ENCODE measurements at places on chromosomes 6 and 20. TPM values are rescaled to one million over a fixed set of nuclear protein-coding genes. Genes with fewer than 3 reads are reported as not detected.

- no peak for DNase-seq
Measured at GRCh38 chr6:167647306-167647705, 179.4 kb upstream of the AFDN start.

Gene FLRT3
- total RNA-seq = 4.7 TPM

GRCh38 chr6:24125980-24126379 is at the start of gene NRSN1:
Gene NRSN1 (plus strand): TSS chr6:24126215. CDS start chr6:24134328, 8,113 bp downstream.
- DNase-seq = no peak

Gene CLPSL1
- not detected for total RNA-seq

GRCh38 chr20:47816487-47817451 is 31.5 kb upstream of the SULF2 start:
- no peak for DNase-seq

- DNase-seq = peak; percentile 18
Measured at GRCh38 chr6:110476046-110476849, at the start of gene SLC22A16. Gene SLC22A16 (minus strand): TSS chr6:110476613. CDS start chr6:110476574, 39 bp downstream.

Gene CDH26
- 6.6 TPM for total RNA-seq

- DNase-seq = no peak
Measured at GRCh38 chr6:19866173-19866984, 29.2 kb downstream of the ID4 start.

- DNase-seq = no peak
Measured at GRCh38 chr20:17895641-17896171, 72.9 kb downstream of the SNX5 start.

Gene SASH1
- 86.4 TPM for total RNA-seq

DNA sequence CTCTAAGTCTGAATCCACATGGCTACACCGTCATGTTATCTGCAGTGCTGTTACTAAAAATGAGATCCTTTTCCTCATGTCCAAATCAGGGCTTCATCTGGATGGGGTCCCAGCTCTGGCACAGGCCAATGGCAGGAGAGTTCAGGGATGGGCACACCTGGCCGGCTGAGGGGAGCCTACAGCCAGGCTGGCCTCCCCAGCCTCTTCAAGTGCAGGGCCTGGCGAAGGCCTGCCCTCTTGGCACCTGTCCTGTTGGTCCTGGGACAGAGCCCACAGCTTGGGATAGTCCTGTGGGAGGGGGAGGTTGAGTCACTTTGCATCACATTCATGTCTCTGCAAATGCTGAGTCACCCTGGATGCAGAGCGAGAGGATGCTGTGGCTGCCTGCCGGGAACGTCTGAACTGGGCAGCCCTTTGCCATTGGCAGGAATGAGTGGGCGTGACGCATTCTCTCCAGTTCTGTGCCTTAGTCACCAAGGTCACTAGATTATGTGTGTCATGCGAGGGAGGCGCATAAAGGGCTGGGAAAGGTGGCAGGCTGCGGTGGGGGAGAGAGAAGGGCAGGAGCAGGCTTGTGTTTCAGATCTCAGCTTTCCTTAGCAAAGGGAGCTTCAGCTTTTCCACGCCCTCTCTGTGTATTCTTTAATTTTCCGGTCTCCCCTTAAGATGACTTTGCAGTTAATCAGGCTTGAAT is 223.2 kb upstream of the ECI2 start:
- peak; percentile 98 for DNase-seq

Gene LINC00237
- total RNA-seq = not detected

Gene POLR1H
- 31.2 TPM for total RNA-seq

Gene GMPR
- total RNA-seq = 2.0 TPM

- DNase-seq = no peak
Measured at GRCh38 chr6:160996131-160996601, 4.6 kb downstream of the MAP3K4 start.

- DNase-seq = no peak
Measured at GRCh38 chr6:115629415-115629814, 431.3 kb downstream of the FRK start.

DNA sequence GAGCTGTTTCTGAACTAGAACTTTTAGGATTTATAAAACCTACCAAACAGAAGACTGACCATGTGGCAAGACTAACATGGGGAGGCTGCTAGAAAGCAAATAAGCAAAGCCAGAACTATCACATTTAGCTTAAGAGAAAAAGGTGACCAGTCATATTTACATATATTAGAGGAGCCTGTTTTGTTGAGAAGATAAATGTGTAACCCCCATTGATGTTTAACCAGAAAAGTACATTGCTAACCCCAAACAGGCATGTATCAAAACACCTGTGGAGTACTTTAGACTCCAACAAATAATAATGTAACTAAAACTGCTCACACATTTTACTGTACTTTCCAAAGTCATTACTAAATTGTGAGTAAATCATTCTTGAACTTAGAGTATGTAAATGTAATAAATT is 35.0 kb downstream of the AKIRIN2 start:
- no peak for DNase-seq

Gene MKKS
- total RNA-seq = 12.5 TPM

Gene SLC22A1
- total RNA-seq = 1.2 TPM

Gene NDRG3
- 21.1 TPM for total RNA-seq

Gene FAM83D
- 20.4 TPM for total RNA-seq

DNA sequence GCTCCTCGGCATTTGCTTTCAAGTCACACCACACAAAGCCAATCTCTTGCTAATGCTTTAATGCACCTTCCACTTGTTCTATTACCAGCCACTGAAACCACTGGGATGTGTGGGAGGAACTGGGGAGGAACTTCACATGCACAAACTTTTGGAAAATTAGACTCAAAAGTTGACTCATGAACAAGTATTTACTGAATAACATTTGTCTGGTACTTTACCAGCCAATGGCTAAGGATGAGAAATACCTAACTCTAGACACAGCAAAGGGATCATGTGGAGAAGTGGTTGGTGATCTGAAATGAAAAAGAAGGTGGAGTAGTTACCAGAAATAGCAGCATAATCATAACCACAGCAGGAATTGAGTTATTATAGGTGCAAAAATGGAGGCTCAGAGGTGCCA is 554.0 kb upstream of the NOX3 start:
- no peak for DNase-seq

Gene OXT
- total RNA-seq = not detected

Gene FAM110A
- 11.8 TPM for total RNA-seq

DNA sequence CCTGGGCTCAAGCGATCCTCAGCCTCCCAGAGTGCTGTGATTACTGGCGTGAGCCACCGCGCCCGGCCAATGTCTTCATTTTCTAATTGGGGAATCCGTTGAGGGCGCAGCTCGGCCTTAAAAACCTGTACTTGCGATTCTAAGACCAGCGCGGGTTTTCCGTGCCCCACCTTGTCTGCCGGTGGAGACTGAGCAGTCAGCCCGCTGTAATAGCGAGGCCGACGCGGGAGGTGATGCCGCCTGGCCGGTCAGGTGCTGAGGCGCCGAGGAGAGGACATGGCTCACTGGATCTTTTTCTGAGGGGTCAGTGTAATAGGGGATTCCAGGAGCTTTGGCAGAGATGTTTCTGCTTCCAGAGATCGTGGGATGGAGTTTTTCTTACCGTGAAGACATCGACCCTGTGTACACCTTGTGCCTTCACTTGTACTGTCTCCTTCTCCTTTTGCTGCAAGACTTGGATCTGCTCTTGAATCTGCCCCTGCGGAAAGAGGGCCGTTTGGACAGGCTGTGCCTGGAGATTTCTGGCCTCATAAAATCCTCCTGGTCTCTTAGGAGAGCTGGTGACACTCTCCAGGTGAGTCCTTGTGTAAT is 1.5 kb downstream of the TRIM31 start:
- DNase-seq = no peak

GRCh38 chr6:90199900-90200299 is 96.7 kb downstream of the BACH2 start:
- DNase-seq = no peak

Gene FOXC1
- 9.8 TPM for total RNA-seq

Gene STX11
- 5.4 TPM for total RNA-seq

GRCh38 chr20:58514321-58515232 is 622 bp downstream of the APCDD1L start:
- no peak for DNase-seq

DNA sequence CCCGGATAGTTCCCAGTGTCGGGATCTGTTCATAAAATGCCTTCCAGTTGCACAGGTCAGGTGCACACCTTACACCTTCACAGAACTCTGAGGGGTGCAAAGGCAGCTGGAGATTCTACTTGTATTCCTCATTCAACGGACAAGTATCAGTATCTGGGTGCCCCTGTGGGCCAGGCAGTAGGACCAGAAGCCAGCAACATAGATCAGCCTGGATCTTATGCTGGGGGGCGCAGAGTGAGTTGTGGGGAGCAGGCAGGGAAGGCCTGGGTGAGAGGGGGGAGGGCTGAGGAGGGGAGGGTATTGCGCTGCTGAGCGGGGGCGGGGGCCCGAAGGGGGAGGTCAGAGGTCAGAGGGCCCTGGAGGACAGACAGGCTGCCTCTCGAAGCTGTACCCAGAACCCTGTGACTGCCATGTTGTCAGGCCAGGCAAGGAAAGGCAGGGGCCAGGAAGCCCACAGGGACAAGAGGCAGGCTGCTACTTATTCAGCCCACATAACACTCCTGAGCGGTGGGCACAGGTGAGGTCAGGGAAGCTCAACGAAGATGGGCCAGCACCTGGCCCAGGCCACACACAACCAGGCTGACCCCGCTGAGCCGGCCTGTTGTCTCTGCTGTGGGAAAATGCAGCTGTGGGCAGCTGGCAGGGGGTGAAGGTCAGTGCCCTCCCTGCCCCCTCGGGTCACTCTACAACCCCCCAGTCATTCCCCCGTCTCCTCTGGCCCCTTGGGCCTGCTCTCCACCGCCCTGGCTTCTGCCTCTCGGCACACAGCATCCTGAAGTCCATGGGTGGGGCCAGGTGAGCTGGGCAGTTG is 1.1 kb downstream of the OPRL1 start:
- DNase-seq = no peak

DNA sequence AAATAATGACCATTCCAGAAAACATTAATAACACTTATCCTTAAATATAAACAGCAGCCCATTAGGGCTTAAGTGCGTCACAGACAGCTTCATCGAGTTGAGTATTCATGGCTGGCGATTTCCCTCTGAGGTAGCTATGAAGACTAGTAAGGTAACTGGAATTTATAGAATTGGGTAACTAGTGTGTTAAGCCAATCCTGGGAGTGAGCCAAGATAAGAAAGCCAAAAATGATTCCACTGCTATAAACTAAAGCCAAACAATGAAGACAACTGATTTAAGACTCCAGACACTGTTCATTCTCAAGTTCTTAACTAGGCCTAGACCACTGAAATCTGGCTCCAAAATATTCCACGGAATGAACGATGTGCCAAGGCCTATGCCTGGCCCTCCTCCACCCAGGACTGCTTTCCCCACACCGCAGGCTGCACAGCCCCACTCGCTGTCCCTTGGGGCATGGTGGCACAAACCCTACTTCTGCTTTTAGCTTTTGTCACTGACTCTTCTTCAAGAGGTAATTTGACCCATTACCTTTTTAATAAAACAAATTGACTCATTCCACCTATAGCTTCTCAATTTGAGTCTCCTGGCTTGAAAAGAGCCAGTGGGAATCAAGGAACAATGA is 66.0 kb downstream of the BLOC1S5 start:
- DNase-seq = no peak

DNA sequence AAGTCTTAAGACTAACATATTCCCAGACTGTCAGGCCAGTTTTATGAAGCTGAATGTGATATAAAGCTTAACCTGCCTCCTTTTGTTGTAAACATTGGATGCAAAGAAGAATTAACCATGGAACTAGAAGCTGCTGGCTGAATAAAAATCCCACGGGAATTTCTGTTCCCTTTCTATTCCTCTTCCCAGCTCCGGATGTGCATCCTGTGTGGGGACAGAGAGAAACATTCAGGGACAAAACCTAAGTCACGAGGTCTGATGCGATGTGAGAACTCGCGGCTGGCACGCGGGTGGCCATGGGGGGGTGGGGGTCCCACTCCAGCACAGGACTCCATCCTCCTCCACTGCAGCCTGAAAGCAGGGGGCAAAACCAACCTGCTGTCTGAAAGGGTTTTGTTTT is 32.2 kb downstream of the RAMACL start:
- DNase-seq = no peak

DNA sequence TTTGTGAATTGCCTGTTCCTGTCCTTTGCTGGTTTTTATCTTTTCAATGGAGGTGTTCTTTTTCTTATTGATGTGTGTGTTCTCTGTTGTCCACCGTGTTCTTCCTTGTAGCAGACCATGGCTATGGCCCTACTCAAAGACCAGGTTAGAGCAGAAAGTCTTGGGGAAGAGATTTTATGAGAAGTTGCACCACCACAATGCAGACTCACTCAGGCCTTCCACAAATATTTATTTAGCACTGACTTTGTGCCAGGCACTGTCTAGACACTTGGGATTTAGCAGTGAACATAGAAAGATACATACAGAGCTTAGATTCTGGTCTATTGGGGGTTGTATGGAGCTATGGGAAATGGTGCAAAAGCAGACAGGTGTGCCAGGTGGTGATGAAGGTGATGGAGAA is 98.8 kb downstream of the DTD1 start:
- DNase-seq = no peak

DNA sequence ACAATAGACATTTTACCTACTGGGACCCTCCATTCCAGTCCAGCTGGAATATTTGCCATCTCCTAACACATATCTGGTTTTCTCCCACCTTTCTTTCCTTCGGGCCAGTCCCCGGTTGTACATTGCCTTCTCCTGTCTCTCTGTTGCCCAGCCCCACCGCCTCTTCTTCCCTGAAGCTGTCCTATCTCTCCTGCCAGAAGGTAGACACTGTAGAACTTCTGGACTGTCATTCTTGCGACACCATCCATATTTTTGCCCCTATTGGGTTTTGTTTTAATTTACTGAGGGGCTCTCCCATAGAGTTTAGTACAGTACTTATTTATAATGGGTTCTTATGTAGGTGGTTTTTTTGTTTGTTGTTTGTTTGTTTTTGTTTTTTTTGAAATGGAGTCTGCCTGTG is 4.9 kb downstream of the PTK7 start:
- no peak for DNase-seq

Gene SLC22A7
- total RNA-seq = not detected

Gene POPDC3
- not detected for total RNA-seq

GRCh38 chr6:147382945-147383554 is 125.4 kb upstream of the SAMD5 start:
- no peak for DNase-seq

GRCh38 chr20:51562332-51563173 is 20.0 kb upstream of the NFATC2 start:
- DNase-seq = peak; percentile 92

Gene APOM
- not detected for total RNA-seq

- DNase-seq = no peak
Measured at GRCh38 chr6:82534876-82535275, 171.3 kb downstream of the TPBG start.

Gene EPHA7
- total RNA-seq = 2.7 TPM

DNA sequence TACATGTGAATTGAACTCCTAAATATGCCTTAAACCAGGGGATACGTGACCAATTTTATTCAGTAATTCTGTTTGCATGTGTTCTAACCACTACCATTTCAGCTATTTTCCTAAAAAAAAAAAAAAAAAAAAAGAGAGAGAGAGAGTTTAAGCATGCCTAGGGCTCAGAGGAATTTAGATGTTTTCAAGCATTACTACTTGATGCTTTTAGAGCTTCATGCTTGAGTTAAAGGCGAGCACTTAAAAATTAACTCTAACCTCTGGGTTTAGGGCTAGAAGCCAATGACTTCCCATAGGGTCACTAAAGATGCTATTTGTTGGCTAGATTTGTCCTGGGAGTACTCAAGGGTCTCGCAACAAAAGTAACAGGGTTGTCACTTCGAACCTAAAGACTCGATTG is 217.7 kb downstream of the ATXN1 start:
- DNase-seq = no peak
